Daoy (cell line): ENCODE measurements at places on chromosomes 5 and 9. TPM values are rescaled to one million over a fixed set of nuclear protein-coding genes. Genes with fewer than 3 reads are reported as not detected.
A peak's percentile ranks its signal among the peaks of the same experiment; 100 is the strongest.

EPB41L4A gene
- total RNA-seq, result 3.4 and 7.9 TPM in 2 replicates

PSIP1 gene
- 31.5 and 32.9 TPM in 2 replicates for total RNA-seq

IFNE gene
- not detected in 2 replicates for total RNA-seq

DNA sequence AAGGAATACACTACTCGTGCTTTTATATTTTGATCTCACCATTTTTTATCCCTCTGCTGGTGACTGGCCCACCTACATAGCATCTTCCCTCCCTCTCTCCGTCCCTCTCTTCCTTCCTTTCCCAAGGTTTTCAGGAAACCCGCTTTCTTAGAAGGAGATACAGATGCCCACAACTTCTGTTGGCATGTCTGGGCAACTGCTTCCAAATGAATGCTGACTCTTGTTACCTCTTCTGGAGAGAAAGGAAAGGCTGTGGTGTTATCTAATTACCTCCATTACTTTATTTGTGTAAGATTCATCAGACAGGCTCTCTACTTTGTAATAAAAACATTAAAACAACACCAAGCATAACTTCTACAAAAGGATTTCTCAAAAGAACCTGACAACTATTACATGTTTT is 20.2 kb downstream of the FANCC start:
- DNase-seq, result no peak

- DNase-seq, result no peak
Measured at GRCh38 chr9:23322392-23322791, 503.6 kb downstream of the ELAVL2 start.

GRCh38 chr9:79492092-79493009 is 79.4 kb upstream of the TLE4 start:
- peak; percentile 2 for DNase-seq

GRCh38 chr5:97049175-97049574 is 93.2 kb downstream of the LIX1 start:
- no peak for DNase-seq

DNA sequence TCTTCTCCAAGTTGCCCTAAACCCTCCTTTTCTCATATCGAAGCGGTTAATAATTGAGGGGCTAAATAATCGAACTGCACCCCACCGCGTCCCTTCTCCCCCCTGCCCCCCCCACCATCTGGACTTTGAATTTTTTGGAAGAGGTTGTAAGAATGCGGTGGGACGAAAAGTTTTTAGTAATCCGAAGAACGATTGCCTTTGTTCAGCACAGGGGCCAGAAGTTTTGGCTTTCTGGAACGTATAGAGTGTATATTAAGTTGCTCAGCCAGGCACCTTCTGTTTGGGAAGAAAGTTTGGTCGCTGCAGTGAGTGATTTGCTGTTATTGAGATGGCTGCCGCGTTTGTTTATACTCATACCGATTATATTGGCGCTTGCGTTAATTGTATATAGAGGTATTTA is 518 bp downstream of the ERBIN start:
- peak; percentile 11 for DNase-seq

GRCh38 chr9:111037708-111038330 is 451 bp downstream of the LPAR1 start:
- DNase-seq, result peak; percentile 65

DNA sequence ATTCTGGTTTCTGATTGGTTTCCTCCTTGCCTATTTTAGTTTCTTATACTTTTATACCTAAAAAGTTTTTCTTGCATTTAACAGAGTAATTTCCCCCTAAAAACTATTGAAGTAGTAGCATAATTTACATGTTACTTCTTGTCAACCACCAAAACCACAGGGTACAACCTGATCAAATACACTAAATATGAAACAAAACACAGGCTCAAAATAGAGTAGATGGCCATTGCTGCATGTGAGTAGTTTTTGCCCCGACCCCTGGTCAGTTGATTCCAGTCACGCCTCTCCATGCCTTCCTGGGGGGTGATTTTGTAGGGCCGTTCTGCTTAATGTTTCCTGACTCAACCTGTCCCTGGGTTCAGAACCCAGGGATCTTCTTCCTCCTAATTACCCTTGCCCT is 101.8 kb downstream of the TLE4 start:
- no peak for DNase-seq

DNA sequence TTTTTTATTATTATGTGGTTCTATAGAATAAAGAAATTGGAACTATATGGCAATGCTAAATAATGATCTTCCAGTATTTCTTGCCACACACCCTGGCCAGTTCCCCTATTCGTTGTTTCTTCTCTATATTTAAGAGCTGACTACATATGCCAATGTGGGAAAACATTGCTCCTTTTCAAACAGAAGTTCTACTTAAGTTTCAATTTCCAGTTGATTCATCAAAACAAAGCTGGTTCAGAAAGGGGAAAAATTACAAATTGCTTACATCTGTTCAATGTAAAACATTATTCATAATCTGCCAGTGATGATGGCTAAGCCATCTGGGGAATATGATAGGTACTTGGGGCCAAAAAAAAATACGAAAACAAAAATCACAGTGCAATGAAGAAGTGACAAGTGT is 76.9 kb downstream of the ST8SIA4 start:
- no peak for DNase-seq

GRCh38 chr5:139783436-139783965 is 12.1 kb upstream of the PSD2 start:
- DNase-seq, result no peak

- no peak for DNase-seq
Measured at GRCh38 chr5:87524217-87524616, 111.5 kb upstream of the CCNH start.

GRCh38 chr9:76451234-76451633 is 7.7 kb upstream of the GCNT1 start:
- DNase-seq, result peak; percentile 74

DNA sequence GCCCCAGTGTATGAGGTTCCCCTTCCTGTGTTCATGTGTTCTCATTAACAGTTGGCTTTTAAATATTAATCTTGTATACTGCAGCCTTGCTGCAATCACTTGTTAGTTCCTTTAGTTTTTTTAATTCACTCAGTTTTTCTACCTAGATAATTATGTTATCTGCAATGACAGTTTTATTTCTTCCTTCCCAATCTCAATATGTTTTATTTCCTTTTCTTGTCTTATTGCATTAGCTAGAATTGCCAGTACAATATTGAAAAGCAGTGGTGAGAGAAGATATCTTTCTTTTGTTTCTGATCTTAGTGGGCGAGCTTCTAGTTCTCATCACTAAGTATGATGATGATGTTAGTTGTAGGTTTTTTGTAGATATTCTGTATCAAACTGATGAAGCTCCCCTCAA is 232.2 kb downstream of the PBX3 start:
- no peak for DNase-seq

GRCh38 chr5:83925321-83925954 is 204.8 kb upstream of the HAPLN1 start:
- peak; percentile 87 for DNase-seq

DNA sequence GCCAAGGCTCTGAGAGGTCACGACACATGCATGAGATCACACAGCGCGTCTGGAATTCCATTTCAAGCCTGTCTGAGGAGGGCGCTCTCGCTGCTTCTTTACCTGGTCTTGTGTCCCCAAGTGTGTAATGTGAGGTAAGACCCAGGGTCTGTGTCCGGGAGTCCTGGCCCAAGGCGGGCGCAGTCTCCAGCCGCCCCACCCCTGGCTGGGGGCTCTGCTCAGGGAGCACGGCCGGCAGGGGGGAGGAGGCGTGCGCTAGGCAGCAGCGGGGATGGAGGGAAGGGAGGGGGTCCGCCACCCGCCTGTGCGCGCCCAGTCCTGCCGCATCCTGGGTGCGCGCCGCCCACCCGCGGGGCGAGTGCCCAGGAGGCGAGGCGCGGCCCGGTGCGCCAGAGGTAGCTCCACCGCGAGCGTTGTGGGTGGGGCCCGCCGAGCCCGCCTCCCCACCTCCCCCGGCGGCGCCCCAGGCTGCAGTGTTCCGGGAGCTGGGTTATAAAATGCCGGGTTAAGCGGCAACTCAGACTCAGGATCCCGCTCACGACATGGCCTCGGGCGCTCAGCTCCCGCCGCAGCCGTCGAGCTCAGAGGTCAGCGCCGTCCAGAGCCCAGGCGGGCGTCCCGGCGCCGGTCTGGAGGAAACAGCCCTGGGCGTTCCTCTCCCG is at the start of gene CCNI2:
Gene CCNI2, plus strand, starts transcription at position 473 of the 662 bp plus-strand sequence. Its CDS starts 70 bp downstream, at position 543.
- DNase-seq, result peak; percentile 61

DNA sequence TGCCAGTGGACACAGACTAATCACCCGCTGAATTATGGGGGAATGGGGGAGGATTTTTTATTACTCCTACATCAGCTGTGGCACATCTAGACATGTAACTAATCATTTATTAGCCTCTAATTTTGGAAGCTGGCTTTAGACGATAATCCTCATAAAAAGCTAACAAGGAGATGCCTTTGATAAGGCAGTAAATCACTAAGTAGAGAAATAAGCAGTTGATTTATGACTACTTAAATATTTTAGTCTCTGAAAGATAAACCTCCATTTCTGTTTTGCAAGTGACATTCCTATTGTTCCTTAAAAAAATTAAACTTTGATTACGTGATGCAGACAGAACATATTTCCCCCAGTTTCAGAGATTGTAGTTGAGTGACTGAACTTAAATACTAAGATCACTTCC is 206.4 kb upstream of the CDKN2B start:
- no peak for DNase-seq

GRCh38 chr9:135139366-135139959 is 52.0 kb downstream of the OLFM1 start:
- DNase-seq, result no peak

DNA sequence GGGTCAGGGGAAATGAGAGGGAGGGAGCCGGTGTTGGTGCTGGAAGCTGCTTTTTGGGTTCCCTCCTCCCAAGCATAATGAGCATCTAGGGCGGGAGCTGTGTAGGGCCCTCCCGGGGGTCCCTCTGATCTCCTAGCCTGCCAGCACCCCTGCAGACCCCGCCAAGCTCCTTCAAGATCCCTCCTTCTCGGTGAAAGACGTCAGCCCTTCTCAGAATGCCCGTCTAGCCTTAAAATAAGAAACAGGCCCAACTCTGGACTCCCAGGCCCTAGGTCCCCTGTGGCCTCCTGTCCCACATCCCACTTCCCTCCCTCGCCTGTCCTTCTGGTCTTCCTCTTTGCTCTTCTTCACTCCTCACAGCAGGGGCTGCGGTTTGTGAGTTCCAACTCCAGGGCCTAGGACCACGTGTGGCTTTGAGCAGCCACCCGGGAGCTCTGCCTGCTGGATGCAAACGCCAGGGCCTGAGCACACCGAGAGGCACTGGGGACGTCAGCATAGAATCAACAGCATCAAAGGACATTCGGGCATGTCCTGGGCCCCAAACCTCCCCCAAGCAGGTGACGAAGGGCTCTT is 8.8 kb upstream of the SCGB3A1 start:
- no peak for DNase-seq

DNA sequence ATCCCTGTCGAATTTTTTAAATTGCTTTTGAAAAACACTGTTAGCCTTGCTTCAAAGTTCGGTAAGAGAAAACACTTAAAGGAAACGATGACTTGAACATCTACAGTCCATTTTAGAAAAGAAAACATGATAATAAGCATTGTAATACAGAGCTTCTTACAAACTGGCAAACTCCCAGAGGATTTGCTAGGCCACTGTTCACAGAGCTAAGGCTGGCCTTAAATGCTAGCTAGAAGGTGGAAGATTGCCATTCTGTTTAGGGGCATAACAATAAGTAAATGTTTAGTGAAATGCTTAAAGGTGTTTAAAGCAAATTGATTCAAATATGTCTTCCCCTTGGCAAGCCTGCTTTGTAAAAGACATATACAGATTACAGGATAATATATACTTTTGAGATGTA is 169.6 kb downstream of the TLE4 start:
- no peak for DNase-seq
